EL (cell line): ENCODE measurements at places on chromosomes 12 and 14.

DNA sequence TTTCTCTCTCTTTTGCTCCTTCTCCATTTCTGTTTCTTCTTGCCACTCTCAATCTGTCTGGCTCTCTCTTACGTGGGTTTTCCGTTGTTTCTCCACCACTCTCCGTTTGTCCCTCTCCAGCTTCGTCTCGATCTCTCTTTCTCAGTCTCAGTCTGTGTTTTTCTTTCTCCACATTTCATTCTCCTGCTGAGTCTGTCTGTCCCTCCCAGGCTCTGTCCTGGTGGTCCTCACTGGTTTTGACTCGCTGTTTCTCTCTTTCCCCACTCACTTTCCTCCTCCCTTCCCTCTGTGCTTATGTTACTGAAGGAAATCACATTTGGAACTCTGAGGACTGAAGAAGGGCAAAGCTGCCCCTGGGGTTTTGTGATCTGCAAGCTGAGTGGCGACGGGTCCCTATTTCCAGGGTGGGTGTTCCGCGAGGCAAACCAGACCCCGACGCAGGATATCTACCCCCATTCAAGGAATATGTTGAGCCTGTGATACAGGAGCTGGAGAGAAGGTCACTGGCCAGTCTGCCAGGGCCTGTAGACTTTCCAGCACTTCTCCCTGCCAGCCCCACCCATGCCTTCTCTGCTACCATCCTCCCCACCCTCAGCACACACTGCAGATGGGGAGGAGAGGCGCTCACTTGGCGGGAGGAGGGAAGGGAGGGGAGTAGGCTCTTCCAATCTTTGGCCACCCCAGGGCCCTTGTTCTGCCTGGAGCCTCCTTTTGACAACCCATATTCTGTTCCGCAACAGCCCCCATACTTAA lies 102.7 kb upstream of the MAP1LC3B2 start:
- peak; percentile 18 for DNase-seq

DNA sequence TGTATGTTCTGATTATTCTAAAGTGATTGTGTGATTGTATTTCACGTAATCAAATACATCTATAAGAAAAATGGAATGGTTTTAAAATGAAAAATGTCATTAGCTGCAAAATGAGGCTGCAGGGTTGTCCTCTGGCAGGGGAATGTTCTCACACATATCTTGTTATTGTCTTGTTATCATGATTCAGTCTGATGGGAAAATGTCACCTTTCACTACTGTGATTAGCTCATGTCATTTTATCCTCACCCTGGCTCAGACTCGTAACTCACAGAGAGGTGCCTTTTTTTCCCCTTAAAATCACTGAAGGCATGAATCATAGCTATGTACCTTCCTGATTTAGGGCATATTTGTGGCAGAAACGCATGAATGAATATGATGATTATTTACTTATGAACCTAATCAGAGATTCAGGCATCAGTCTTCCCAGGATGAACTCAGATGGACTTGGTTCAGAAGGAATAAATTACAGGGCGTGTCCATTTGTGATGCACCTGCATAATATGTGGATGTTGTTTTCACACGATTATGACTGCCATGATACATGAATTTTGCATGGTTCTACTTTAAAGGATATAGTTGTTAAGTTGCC lies 1339.2 kb downstream of the AACS start:
- no peak for DNase-seq

GRCh38 chr14:54665946-54666345 lies 99.0 kb downstream of the SAMD4A start:
- DNase-seq = no peak

DNA sequence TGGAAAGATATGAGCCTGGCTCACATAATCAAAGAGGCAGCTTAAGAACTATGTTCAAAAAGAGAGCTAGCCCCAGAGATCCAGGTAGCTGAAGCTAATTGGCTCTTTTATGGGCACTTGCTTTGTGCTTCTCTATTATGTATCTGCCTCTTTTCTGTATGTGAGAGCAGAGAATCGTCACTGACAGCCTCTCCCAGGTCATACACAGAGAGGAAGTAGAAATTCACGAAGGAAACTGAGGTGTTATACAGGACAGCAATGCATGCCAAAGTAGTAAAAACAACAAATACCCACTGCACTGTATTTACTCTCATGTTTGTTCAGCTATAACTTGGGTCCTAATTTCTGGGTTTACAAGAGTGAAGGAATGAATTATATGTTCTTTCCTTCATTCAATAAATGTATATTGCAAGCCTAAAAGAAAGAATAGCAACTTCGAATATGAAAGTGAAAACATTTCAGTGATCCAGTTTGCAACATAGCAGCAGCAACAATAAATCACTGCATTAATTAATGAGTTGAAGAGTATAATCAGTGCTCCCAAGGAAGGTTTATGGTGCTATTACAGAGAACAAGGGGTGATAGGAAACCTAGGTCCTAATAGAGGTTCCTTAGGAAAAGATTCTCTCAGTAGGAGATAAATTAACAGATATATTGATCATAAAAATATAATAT lies 47.1 kb upstream of the ATXN7L3B start:
- no peak for DNase-seq

GRCh38 chr14:55127460-55127951 lies 1.5 kb upstream of the LGALS3 start:
- peak; percentile 88 for DNase-seq

- no peak for DNase-seq
These were observed 166.1 kb upstream of the SYT10 start for GRCh38 chr12:33605757-33606156.

GRCh38 chr12:9707864-9708808 lies 24.8 kb downstream of the CLECL1 start:
- peak; percentile 54 for DNase-seq

DNA sequence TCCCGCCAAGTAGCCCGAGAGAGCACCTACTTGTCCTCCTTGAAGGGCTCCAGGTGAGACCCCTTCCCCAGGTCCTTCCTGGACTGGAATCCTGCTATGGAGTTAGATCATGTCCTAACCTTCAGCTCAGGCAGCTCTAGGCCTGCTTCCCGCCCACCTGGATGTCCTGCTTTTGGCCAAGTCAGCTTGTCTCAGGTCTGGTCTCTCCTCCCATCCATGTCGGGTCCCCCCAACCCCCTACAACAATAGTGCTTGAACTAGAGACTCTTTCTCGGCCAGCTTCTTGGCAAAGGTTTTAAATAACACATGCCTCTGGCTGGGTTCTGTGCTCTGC lies 3.6 kb downstream of the NAB2 start:
- DNase-seq = no peak
